ENCODE measurements at places on chromosomes 2 and 18.

DNA sequence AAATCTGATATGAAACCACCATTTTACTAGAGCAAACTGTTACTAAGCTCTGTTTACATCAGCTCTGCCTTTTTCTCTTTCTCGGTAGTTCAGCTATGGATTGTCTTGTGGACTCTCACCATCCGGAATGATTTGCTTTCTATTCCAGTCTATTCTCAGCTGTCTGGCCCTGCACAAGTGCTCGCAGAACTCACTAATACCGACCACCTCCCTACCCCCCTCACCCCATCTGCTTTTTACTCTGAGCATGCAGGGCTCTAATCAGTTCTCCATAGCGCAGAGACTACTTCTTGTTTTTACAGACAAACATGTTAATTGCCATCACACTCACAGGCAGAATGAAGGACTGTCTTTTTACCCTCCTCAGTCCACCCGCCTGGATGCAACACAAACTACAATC, 180.7 kb upstream of the POU3F3 start:
- DNase-seq: no peak

- no peak for DNase-seq
Measured at GRCh38 chr18:23889907-23890306, 124.6 kb upstream of the TTC39C start.

DNA sequence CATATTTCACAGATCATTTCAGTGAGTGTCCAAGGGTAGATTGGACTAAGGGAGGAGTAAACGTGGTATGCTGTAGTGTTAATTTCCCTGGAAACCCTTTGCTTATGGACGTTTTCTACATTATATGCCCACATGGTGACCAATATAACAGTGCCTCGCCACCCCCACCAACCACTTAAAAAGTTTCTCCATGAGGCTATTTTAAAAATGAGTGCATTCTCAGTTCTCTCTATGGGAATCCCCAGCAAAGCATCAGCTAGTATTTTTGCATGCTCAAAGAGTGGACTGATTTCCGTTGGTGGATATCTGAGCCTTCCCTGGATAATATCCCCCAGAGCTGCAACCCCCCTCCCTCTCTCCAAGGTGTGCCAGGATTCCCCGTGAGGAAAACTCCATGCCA, 73.2 kb downstream of the TGFA start:
- no peak for DNase-seq

- DNase-seq: no peak
Measured at GRCh38 chr2:74488643-74489481, 6.0 kb downstream of the TTC31 start.

DNA sequence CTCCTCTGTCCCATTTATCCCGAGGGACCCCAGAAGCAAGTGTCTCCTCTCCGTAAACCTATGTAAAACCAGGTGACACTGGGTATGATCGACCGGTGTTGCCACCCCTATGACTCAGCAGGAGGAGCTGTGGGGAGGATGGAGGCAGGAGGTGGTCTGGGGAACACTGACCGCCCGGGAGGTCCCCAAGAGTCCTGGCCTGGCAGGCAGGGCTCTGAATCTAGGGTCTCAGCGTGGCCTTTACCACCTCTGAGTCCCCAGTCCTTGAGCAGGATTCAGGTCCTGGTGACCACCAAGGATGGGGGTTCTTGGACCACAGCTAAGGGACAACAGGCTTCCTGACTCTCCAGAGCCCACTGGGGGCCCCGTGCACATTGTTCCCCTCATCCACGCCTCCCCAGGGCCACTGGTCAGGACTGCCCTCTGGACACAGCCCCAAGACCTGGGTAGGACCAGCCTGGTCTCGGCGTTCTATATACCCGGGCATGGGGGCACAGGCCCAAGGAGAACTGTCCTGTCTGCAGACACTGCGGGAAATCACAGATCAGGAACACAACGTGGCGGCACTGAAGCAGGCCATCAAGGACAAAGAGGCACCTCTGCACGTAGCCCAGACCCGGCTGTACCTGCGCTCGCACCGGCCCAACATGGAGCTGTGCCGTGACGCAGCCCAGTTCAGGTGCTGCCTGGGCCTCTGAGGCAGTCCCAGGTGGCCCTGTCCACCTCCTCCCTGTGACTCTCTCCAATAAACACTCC, 4.0 kb downstream of the TEKT4 start:
- no peak for DNase-seq

GRCh38 chr18:6219116-6219717, 195.5 kb downstream of the L3MBTL4 start:
- DNase-seq: peak; percentile 79

- DNase-seq: no peak
Measured at GRCh38 chr2:942775-943460, 7.7 kb upstream of the SNTG2 start.

DNA sequence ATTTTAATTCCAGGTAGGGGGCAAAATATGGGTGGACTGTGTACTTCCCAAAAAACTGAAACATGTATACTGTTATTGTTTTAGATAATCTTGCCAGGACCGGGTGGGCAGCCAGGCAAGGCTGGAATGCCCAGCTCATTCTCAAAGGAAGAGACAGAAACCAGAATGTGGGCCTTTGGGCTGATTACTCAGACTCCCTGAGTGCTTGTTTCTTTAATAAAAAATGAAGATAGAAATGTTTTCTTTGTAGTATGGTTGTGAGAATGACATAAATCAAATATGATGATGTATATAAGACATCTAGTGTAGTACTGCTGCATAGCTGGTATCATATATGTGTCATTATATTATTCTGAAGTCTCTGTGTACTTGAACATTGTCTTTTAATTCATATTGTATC, 231.6 kb upstream of the NT5C1B start:
- no peak for DNase-seq

GRCh38 chr18:24924066-24924716, 427.8 kb downstream of the ZNF521 start:
- DNase-seq: no peak

DNA sequence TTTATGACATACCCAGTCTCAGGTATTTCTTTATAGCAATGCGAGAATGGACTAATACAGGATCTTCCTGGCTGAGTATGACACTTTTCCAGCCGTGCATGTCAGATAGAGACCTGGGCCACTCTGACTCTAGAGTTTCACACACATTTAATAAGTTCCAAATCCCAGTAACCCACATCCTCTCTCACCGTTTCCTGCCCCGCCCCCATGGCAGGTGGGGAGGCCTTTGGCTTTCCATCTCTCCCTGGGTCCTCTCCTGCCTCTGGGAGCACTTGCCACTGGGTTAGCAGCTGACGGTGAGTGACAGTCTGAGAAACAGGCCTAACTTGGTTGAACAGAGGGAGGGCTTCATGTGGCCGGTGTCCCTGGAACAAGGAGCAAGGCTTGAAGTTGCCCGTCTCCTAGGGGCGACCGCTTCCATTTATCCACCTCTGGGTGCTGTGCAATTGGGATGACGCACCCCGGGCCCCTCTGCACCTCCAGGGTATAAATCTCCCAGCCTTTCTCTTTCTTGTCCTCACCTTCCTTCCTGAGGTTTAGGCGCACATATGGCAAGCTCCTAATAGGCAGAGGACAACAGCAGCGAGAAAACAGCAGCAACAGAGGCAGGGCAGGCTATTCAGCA, 152.7 kb upstream of the HDAC4 start:
- DNase-seq: no peak

DNA sequence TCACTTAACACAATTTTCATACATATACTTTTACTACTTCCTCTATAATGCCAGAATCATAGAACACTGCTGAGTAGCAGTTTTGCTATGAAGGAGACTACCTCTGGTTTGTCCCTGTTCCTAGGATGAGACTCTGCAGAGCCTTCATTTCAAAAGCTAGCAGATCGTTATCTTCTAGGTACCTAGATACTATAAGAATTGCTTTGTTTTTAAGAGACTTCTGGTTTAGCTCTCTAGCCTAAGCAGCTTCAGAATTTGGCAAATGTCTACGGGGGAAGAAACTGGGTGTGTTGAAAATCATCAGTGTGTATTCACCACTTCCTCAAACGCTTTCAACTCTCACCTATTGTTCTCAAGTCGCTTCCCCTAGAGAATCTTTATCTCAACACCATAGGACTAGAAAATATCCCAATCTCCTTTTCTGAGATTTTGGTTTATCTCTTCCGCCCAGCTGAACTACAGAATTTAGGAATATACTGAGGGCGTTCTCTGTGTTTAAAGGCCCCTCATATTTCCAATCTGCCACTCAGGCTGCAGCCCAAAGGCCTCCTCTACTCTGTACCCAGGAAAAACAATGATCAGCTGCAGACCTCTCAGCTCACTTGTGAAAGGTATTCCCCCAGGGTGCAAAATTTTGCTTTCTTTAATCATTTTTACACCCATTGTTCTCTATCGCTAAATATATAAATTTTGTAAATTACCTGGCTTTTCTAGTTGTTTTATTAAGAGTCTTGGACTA, 28.7 kb downstream of the SMAD2 start:
- DNase-seq: no peak

DNA sequence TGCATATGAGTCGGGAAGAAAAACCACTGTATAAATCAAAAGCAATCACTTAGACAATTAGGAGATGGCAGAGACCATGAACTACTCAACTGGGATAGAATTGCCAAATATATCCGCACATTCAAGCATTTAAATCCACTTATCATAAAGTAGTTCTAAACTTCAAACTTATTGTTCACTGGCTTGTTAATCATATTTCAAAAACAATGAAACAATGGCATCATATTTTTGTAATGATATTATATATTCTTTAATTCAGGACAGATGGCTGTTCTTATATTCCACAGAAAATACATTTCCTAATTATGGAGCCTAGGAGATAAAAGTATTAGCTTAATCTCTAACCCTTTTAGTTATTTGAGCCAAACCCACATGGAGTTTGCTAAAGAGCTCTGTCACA, 263.6 kb downstream of the CTNNA2 start:
- DNase-seq: no peak

DNA sequence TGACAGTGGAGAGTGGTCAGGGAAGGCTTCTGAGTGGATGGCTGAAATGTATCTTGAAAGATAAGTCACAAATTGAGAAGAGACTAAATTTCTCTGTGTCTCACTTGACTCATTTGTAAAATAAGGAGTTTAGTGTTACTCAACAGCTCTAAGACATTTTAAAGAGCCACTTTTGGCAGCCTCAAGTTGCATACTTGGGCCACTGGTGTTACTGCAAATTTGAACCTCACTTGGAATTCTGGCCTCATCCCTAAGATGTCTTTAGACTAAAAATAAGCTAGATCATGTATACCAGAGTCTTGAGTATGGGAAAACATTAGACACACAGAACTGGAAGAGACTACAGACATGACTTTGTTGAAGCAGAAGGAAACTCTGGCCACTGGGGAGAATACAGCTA, 4.5 kb upstream of the MTLN start:
- DNase-seq: no peak

GRCh38 chr18:34084635-34085034, 140.1 kb downstream of the NOL4 start:
- no peak for DNase-seq

- no peak for DNase-seq
Measured at GRCh38 chr18:48078448-48078847, 148.0 kb upstream of the SMAD2 start.

- DNase-seq: no peak
Measured at GRCh38 chr2:234426616-234427015, 70.3 kb downstream of the ARL4C start.

GRCh38 chr18:23722646-23723045, 33.4 kb downstream of the LAMA3 start:
- DNase-seq: no peak

- DNase-seq: no peak
Measured at GRCh38 chr2:127097471-127097765, 9.5 kb downstream of the BIN1 start.

DNA sequence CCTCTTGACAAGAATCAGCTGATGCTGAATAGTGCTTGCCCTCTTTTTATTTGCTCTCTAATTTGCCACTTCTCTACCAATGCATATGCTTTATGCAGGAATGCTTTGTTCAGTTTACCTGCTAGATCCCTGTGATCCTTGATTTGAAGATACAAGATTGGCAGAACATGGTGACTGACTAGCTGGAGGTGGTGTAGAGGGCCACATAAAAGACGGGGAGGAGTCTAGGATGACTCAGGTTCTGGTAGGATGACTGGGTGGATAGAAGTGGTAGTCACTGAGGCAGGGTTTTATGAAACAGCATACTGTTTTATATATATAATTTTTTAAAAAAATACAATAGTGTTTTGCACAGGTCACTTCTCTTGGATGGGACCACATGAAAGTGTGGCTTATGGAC, 6.3 kb upstream of the ADGRF3 start:
- no peak for DNase-seq

GRCh38 chr2:132754392-132754791, 84.4 kb upstream of the LYPD1 start:
- no peak for DNase-seq

- no peak for DNase-seq
Measured at GRCh38 chr2:101900375-101900774, 91.4 kb upstream of the IL1R2 start.

DNA sequence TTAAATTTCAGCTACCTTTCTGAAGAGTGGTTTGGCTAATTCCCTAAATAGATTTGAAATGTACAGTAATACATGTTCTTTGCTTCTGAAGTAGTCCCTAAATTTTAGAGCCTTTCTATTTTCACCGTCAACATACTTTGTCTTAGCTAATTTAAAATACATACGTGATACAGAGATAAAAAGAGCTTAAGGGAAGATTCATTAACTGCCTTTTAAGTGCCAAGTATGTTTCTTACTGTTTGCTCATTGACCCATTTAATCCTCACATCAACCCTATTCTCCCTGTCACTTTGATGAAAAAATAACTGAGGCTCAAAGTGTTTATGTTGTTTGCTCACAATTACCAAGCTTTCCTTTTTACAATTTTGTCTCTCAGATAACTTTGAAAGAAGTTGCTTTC, 118.6 kb upstream of the CDH7 start:
- DNase-seq: no peak

- DNase-seq: no peak
Measured at GRCh38 chr18:25434745-25435144, 82.8 kb upstream of the ZNF521 start.

- no peak for DNase-seq
Measured at GRCh38 chr2:112880091-112880531, 30.9 kb upstream of the IL37 start.

DNA sequence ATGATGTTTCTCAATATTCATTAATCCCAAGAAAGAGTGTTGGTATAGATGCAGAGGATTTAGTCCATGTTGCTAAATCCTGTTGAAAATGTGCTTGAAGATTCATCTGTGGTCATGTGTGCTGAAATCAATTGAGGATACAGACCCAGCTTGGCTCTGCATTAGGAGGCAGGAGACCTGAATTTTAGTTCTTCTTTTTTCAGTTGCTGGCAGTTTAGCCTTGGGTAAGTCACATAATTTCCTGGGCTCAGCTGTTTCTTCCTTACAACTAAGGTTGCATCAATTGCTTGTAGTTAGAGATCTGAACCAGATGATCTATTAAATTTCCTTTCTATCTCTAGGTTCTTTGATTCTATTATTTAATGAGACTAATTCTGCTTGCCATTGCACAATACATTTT, 54.4 kb downstream of the SETBP1 start:
- no peak for DNase-seq

DNA sequence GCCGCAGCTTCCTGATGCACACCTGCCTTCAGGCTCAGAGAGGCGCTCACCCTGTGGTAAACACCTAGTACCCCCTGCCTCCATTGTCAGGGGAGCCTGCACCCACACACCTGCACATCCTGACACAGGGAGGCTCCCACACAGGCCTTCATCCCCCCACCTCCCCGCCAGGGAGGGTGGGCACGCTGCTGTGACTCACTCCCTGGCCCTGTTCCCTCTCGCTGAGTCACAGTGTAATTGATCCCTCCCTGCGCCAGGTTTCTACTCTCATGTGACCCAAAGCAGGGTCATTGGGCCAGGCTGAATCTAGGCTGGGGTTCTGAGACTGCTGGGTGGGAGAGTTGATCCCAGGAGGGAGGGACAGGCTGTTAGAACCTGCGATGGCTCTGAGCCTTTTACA, 8.5 kb upstream of the CELF4 start:
- no peak for DNase-seq

Data from D341Med (cell line).